ENCODE measurements at places on chromosomes 11 and 22.
A peak's percentile ranks its signal among the peaks of the same experiment; 100 is the strongest.

DNA sequence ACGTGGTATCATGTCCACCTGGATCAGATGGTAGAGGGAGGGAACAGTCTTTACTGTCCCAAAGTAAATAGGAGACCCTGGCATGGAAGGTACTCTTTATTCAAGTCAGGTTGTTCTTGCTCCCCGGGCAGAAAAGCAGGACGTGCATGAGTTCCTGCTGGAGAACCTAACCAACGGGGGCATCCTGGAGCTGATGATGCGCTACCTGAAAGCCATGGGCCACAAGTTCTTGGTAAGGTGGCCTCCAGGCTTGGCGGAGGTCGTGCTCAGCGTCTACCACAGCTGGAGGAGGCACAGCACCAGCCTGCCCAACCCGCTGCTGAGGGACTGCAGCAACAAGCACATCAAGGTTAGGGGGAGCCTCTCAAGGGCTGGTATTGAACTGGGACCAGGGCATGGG, 48.7 kb downstream of the CABIN1 start:
- no peak for DNase-seq

DNA sequence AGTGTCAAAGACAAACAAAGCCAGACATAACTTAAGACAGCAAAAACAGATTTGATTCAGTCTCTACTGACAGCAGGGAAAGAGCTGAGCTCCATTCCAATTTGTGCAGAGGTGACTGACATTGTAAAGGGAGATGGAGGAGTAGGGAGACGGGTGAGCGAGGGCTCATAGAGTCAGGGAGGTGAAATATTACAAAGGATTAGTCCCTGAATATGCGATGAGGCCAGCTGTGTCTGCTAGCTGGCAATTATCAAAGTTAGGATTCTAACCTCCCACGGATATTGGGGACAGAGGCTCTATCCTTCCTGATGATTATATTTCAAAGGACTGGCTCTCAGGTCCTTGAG, 8.3 kb downstream of the PLAAT2 start:
- DNase-seq = no peak

- DNase-seq = no peak
Observed at GRCh38 chr11:48063424-48063978, 83.1 kb downstream of the PTPRJ start.

DNA sequence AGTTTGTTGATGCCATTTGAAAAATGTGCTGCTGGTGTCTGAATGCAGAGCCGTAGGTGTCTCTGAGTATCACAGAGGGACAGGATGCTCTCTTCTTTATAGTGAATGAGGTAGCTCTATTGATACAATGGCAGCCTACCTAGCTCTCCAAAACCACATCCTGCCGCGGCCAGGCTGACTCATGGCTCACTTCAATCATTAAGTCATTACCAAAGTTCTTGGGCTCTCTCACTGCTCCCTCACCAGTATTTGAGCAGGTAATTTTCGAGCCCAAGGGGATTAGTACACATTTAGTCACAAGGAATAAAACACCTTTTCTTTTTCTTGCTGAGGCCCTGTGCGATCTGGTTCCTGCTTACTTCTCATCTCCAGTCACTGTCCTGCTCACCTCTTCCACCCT, 509.0 kb upstream of the LARGE1 start:
- DNase-seq = peak; percentile 11

DNA sequence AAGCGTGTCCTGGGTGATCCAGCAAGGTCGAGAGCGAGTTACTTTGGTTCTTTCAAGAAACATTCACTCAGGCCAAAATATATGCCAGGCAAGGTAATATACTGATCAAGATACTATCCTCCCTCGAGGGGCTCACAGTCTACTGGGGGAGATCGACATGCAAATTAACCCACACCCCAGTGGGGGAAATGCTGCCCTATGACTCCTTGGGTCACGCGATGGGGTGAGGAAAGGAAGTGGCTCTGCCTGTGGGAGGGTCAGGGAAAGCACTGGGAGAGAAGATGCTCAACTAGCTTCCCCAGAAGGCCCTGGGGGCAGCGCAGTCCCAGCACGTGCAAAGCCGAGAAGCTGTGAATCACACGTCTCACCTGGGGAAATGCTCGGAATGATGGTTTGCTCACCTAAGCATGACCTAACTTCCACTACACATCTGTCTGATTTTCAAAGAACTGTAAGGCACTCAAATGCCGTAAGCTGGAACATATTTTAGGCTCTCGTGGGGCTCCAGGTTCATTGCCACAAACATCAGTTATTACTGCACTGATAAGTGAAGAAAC, 130.7 kb downstream of the RCN1 start:
- no peak for DNase-seq

DNA sequence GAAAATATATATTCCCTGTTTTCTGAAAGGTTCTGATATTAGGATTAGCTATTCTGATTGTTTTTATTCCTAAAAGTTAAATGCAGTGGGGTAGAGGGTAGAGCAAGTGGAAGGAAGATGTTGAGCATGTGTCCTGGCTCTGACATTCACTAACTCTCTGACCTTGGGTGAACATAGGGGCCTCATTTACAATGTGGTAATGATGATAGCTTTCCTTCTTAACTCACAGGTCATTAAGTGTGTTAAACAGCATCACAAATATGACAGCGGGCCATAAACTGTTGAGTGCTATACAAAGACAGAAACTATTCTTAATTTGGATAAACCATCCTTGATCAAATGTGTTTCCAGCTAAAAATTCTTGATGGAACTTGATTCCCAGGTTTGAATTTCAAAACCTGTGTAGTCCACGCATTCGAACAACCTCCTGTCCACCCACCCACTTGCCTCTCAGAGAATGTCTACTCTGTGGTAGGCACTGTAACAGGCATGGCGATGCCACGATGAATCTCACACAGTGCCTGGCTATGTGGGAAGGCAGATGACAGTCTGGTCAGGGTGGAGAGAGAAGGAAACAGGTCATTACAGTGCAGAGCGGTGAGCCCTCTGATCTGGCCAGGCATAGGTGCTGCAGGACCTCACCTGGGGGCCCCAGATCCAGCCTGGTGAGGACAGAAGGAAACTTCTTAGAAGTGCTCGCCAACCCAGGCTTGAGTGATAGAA, 19.3 kb upstream of the PEX26 start:
- DNase-seq = no peak

DNA sequence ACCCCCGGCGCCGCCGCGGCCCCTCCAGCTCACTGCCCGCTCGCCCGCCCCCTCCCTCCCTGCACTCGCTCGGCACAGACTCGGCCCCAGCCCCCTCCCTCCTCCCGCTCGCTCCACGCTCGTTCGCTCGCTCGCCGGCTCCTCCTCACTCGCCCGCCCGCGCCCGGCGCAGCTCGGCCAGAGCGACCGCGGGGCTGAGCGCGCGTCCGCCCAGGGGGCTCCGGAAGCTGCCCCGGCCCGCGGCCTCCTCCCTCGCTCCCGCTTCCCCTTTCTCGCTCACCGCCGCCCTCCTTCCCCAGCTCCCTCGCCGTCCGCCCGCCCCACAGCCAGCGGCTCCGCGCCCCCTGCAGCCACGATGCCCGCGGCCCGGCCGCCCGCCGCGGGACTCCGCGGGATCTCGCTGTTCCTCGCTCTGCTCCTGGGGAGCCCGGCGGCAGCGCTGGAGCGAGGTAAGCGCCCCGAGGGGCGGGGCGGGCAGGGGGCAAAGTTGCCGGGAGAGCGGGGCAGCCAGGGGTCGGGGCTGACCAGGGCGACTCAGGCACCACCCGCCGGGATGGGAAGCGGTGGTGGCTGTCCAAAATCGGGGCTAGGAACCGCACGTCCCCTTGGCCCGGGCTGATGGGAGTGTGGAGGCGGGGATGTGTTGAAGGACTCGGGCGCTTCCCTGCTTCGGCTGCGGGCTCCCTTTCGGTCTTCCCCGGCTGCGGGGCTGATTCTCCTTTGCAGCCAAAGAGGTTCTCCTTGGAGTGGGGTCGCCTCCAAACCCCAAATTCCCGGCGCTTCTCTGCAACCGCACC, at the start of gene SEZ6L:
TSS of gene SEZ6L (plus strand) at position 148 of the 797 bp plus-strand sequence. CDS start at position 356, 208 bp downstream.
- DNase-seq = peak; percentile 78
